ENCODE measurements at places on chromosomes 7 and 10.

DNA sequence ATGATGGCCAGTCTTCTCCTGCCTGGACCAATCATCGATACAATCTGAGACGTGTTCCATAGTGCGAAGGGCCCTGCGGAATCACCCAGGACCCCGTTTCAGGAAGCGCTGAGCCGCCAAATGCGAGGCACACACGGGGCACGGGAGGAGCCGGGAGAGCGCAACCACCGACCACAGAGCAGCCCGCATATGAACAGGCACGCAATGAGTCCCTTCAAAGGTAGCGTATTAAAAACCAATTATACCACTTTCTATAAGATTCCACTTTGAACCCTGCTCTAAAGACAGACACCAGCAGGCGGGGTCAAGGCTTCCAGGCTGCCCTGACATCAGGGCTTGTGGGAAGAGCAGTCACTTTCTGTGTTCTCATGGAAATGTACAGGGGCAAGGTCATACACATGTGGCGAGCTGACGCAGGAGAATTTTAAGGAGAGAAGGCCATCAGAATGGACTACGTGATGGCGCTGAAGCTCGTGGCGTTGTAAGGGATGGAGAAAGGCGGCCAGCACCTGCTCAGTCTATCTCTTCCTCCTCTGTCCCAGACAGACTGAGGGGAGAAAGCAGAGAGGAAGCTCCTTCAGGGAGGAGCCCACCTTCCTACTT, 46.2 kb downstream of the AMZ1 start:
- no peak for DNase-seq

DNA sequence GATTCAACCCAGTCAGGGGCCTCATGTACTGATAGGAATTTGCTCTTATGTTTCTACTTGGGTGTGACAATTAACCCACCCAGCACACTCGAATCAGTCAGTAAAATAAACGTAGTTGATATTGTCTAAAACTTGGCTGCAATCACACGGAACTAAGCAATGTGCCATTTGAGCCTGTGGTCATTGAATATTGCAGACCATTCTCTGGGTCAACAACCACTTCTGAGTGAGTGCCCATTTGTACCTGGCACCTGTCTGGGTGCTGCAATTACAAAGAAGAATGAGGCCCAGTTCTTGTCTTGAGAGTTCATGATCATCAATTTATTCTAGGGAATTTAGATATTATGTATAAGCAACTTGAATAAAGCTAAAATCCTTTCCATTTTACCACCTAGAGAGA, 29.8 kb downstream of the NPY start:
- DNase-seq: peak; percentile 8

GRCh38 chr10:124059551-124059950, 33.8 kb downstream of the CHST15 start:
- no peak for DNase-seq

GRCh38 chr10:14530465-14530864, 199.7 kb upstream of the FRMD4A start:
- DNase-seq: no peak

DNA sequence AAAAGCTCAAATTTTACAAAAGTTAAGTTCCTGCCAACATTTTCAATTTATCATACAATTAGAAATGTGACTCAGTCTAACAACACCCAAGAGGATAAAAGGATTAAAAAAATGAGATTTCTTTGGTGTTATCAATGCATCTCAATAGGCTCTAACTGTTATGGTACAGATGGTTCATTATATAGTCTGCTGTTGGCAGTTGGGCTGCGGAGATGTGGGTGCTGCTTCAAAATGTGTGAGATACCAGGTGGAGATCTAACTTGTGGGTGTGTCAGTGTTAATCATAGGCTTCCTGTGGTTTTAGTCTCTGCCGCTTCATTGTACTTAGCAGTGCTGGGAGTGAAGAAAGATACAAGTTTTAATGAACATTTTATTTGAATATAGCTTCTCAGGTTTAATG, 231.2 kb downstream of the EXOC4 start:
- no peak for DNase-seq

GRCh38 chr7:148182264-148182663, 408.3 kb upstream of the C7orf33 start:
- DNase-seq: no peak

GRCh38 chr10:122296363-122297120, 25.4 kb downstream of the BTBD16 start:
- DNase-seq: no peak

DNA sequence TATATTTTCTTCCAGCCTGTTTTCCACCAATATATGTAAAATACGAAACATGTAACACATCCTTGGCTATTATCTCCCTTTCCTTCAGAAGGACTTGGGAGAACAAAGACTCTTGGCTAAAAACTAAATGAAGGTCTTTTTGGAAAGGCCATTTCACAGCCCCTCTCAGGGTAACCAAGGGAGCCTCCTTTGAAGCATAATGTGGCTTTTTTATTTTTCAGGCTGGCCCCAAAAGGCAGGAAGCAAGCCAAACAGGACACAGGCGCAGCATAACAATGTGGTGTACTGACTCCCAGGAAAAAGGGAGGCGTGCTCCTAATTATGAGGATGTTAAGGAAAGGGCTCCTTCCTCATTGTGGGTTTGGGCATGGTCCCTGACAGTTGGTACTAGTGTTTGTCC, 30.3 kb upstream of the CCSER2 start:
- DNase-seq: no peak

- no peak for DNase-seq
These were observed 177.6 kb upstream of the SLC25A13 start for GRCh38 chr7:96499532-96499931.

DNA sequence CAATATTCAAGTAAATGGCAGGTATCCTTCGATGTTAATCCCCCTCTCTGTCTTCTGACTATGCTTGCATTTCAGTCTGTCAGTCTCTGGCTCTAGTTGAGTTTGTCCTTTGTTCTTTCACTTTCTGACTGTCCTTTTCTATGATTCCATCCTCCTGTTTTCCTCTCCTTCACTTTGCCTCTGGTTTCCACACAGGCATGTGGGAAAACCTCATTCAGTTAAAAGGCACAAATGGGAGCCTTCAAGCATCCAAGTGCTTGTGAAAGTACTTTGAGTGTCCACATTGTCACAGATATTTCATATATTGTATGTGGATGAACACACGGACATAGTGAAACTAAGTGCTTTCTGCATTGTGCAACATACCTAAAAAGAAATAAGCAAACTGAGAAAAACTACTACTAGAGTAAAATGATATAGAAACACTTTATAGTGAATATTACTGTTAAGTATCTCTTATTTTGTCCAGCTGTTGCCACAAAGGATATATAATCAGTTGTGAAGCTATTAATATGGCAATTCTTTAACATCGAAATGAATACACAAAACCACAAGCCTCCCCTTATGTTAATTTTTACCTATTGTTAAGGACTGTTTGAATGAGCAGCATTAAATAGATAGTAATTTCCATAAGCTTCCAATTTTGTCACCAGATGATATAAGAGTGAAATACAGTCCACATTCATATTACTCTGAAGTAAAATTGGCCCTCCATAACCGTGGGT, 71.7 kb downstream of the NRBF2 start:
- DNase-seq: no peak

- peak; percentile 35 for DNase-seq
These were observed 650 bp upstream of the TM9SF3 start for GRCh38 chr10:96587264-96588059.

GRCh38 chr10:102241032-102241443, 274 bp downstream of the PITX3 start:
- DNase-seq: no peak

DNA sequence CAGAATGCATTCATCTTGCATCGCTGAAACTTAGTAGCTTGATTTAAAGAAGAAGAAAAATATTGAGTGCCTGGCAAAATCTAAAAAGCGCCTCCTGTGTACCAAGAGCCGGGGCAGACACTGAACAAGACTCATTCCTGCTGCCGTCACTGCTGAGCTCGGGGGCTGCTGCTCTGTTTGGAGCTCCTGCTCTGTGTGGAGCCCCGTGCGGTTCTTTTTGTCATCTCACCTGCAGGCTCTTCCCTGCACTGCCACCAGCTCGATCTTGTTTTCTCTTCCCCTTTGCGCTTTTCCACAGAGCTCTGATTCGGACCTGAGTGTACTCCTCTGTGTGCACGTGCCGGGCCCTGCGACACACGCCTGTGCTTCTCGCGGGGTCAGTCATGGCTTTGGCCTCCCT, 462.1 kb upstream of the DPP6 start:
- no peak for DNase-seq

DNA sequence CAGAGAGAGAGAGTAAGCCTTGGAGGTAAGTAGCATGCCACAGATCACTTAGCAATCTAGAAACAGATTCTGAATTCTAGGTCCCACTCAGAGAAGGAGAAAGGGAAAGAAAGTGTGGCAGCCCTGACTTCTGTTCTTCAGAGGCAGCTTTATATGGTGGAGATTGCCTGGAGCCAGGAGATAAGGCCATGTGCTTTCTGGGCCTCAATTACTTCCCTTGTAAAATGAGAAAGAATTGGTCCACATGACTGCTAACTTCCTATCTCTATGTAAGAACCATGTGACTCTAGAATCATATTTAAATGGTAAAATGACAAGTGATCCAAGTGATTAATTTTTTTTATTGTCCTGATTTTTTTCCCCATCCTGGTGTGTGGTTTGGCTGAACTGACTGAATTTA, 64.1 kb downstream of the HHEX start:
- no peak for DNase-seq

DNA sequence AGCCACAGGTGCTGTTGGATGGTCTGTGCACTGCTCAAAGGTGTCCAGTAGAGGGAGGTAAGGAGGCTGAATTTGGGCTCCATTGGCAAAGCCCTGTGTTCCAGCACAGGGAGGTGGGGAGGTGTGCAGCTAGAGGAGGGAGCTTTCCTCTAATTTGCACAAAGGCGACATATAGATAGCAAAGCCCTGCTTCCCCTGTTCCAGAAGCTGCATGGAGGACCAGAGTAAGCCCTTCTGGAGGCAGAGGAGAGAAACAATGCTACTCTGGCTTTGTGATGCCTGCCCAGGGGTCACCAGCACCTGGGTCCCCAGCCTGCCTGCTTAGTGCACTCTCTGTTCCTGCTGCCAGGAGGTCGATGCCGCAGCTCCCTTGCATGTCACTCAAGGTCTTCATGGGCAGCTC, 3.4 kb upstream of the ARHGAP22 start:
- no peak for DNase-seq

DNA sequence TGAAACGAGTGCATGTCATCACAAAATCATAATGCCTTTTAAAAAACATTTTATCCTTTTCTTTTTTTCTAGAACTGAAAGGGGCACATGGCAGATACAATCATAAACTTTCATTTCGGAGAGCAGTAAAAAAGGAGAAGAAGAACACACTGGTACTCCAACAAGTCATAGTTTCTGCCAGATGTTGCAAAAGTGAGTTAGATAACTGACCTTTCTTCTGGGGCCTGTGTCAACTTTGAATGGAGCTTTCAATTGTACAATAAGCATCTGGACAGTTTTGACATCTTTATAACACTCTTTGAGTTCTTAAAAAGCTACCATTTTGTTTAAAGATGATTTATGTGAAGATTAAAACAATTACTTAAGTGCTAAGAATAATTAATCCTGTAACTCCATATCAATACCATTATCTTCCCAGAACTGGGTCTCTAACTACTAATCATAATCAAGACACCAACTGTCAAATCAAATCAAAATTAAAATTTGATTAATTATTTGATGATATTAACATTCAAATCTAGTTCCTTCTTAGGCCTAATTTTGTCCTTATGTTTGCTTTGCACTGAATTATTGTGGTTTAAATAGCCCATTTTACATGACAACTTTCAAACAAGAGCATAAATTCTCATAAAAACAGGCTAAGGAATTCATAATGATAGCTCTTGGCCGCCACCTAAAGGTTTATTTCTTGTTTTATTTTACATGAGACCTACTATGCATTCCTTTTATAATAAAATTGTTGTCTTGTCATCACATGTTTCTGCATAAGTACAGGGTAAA, 19.5 kb upstream of the ITGB8 start:
- no peak for DNase-seq

GRCh38 chr7:10474048-10474447, 499.6 kb upstream of the PHF14 start:
- DNase-seq: no peak

DNA sequence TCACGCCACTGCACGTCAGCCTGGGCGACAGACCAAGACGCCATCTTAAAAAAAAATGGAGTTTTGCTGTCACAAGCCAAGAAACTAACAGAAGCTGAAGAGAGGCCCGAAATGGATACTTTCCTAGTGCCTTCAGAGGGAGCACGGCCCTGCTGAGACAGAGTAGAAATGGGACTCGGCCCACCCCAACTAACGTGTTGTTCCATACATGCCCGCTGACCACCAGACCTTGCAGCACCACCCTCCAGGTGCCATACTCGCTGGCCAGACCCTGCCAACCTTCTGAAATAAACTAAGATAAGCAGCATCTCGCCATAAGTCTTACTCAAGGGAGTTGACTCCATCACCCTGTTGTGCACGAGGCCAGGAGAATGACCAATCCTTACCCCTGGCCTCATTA, 29.5 kb upstream of the TUBB8 start:
- DNase-seq: no peak

DNA sequence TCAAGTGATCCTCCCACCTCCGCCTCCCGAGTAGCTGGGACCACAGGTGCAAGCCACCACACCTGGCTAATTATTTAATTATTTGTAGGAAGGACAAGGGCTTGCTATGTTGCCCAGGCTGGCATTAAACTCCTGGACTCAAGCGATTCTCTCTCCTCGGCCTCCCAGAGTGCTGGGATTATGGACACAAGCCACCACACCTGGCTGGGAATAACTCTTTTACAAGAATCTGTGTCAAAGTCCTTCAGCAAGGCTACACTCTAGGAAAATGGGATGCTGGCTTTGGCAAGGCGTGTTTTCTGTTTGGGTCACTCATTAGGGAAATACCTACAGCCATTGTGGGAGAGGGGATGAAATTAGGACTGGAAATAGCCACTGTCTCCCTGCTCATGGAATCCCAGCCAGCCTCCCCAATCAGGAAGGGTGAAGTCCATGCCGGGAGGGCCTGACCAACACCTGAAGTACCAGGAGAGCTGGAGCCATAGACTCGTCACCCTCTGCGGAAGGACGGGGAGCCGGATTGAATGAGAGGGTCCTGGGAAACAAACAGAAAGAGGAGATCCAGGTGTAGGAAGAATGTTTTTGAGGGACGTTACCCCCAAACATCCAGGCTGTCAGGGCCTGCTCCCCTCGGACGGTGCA, 72.2 kb upstream of the MYL10 start:
- DNase-seq: no peak

GRCh38 chr10:125739994-125740679, 20.6 kb downstream of the EDRF1 start:
- no peak for DNase-seq

DNA sequence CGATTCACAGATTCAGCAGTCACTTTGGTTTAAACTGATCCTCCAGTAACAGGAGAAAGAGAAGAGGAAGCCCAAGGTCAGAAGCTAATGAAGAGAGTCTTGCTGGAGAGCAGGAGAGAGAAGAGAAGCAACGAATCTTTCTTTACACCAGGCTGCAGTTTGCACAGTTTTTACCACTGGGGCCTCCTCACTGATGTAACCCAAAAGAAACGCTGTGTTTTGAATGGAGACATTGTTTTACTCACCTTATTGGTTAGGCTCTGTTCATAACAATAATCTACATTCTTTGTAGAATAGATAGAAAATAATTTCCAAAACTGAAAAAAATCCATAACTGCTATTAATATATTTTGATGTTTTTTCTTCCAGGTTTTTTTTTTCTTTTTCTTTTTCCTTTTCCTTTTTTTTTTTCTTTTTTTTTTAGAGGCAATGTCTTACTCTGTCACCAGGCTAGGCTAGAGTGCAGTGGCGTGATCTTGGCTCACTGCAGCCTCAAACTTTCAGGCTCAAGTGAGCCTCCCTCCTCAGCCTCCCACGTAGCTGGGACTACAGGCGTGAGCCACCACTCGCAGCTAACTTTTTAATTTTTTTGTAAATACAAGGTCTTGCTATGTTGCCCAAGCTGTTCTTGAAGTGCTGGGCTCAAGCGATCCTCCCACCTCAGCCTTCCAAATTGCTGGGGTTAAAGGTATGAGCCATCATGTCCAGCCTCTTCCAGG, 27.6 kb downstream of the LYZL1 start:
- no peak for DNase-seq

All from DMS79 treated with DMSO at 0.1 percent for 48 hours (cell line).